ENCODE measurements at places on chromosomes 1 and 21. TPM values are rescaled to one million over a fixed set of nuclear protein-coding genes. Genes with fewer than 3 reads are reported as not detected.

Gene DNM3
- total RNA-seq, result 13.3 TPM

Gene RHEX
- not detected for total RNA-seq

Gene ESRRG
- 0.33 TPM for total RNA-seq

- DNase-seq, result no peak
Observed at GRCh38 chr1:60705026-60705425, 377.3 kb upstream of the NFIA start.

GRCh38 chr1:12601700-12602658, 16.0 kb downstream of the DHRS3 start:
- no peak for DNase-seq

- no peak for DNase-seq
Observed at GRCh38 chr1:201628490-201628889, 89.6 kb downstream of the NAV1 start.

Measured in sigmoid colon (tissue), 7 donors.